SJSA1 (cell line): ENCODE measurements at places on chromosomes 3 and 15. TPM values are rescaled to one million over a fixed set of nuclear protein-coding genes. Genes with fewer than 3 reads are reported as not detected.

MYZAP gene
- 0.72 TPM in 1 of 2 replicates, not detected in the other for total RNA-seq

DNA sequence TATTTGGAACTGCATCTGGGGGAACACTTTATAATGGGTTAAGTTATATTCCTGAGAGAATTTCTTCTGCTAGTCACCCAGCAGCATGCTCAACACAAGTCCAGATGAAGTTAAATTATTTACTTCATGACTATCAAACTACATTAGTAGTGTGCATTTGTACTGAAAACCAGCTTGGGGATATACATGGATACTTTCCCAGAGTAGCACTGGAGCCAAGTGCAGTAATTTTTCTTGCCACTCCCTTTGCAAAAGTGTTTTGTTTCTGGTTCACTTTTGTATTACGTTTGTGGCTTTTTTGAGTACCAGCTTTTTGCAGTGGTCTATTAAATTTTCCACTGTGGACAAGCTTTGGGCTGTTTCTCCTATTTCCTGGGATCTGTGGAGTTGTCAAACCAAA lies 243.0 kb downstream of the AGBL1 start:
- DNase-seq = no peak

STRA6 gene
- total RNA-seq = 0.18 TPM in 1 of 2 replicates, not detected in the other

DNA sequence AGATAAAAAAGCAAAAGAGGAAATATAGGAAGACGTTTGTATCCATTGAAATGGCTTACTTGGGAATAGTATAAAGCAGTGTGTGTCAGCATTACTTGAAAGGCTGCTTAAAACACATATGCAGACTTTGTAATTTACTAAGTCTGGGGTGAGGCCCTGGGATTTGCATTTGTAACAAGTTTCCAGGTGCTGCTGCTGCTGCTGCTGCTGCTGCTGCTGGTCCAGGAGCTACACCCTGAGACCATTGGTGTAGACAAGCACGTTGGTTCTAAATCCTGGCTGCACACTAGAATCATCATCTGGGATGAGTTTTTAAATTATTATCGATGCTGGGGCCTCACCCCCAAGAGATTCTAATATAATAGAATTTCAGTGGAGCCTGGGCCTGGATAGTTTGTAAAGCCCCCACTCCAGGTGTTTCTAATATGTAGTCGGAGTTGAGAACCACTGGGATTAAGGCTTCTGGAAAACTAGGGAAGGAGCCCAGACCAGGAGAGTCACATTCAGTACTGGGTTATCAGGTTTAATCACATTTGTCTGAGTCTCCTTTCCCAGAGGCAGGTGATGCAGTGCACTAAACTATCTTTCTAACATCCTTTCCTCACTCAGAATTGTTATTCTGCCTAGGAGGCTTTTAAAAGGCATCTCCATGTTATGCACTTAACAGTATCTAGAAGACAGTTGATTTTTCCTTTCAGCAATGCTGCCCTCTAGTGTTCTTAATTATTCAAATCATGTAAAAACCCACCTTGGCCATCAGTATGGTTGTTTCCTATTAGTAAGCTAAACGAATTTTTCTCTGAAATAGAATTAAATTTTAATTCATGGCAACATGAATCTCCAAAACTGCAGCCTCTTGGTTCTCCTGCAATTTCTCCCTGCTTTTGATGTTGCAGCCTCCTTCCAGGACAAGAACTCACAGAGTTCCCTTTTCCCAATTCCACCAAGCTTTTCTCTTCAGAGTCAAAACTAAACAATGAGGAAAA lies 45.4 kb downstream of the SSR3 start:
- DNase-seq = peak; percentile 55

DNA sequence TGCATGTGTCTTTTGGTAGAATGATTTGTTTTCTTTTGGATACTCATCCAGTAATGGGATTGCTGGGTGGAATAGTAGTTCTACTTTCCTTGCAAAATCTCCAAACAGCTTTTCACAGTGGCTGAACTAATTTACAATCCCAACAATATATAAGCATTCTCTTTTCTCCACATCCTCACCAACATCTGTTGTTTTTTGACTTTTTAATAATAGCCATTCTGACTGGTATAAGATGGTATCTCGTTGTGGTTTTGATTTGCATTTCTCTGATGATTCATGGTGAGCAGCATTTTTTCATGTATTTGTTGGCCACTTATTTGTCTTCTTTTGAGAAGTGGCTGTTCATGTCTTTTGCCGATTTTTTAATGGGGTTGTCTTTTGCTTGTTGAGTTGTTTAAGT lies 55.8 kb downstream of the ST8SIA2 start:
- DNase-seq = peak; percentile 78

DNA sequence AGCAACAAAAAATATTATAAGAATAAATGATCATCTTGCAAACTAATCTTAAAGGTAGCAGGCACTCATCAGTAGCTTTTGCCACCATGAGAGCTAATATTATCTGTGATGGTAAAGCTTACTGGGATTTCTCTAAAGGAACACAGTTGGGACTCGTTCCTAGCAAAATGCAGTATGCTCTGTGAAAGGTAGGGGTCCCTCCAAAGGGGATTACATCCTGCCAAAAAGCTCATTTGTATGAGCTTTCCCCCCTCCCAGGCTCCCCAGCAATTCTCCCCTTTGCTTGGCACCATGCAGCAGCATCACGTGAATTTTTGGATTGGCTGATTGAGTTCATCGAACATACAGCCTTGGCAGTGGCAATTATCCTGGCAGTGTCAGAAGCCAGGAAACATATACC lies 361.0 kb upstream of the PLSCR5 start:
- DNase-seq = no peak

DNA sequence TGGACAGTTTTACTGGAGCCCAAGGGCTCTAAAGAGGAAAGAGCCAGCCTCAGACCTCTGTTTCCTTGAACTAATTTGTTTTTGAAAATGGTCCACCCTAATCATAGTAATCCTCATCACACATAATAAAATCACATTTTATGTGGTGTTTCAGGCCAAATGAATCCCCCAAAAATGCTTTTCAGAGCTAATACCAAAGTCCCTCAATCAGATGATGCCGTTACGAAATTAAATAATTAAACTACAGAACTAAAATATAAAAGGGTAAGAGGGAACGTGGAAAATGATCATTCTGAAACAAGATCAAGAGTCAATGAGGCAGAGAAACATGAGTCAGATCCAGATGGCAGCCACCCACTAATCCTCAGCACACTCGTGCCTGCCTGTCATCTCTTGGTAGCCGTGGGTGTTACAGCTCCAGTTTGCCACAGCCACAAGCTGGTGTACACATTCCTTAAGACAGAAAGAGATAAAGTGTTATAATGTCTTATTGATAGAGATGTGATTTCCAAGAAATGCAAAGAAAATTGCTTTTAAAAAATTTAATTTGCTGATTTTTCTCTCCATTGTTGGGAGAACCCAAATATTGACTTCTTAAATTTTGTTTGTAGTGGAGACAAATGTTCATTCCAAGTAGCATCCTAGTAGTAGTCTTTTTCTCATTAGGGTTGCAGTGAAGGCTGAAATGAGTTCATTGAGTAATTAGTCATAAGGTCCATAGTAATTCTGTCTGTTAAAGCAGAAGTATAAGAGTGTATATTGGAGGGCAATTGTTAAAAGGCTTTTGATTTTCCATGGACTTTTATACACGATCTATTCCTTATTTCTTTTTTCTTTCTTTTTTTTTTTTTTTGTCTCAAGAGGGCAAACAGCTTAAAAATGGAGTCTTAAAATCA lies 104.2 kb downstream of the AGBL1 start:
- DNase-seq = no peak

ZNF774 gene
- total RNA-seq = 0.66 and 4.1 TPM in 2 replicates

OXSM gene
- 6.2 and 12.2 TPM in 2 replicates for total RNA-seq

CLEC3B gene
- 4.4 and 11.6 TPM in 2 replicates for total RNA-seq

PPP1R14D gene
- total RNA-seq = not detected in 2 replicates

DNA sequence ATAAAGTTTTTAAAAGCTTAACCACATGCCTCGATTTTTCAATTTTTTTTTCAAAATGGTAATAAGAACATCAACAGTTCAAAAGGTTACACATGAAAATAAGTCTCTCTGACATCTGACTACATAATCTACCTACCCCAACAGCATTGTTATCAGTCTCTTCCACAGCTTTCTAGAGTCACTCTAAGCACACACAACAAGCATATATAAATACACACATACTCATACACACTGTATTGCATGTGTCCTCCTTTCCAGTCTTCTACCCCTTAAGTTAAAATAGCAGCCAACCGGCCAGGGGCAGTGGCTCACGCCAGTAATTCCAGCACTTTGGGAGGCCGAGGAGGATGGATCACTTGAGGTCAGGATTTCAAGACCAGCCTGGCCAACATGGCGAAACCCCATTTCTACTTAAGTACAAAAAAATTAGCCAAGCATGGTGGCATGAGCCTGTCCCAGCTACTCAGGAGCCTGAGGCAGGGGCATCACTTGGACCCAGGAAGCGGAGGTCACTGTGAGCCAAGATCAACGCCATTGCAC lies 12.2 kb downstream of the TBL1XR1 start:
- no peak for DNase-seq

CYP1A2 gene
- not detected in 2 replicates for total RNA-seq

RASGRF1 gene
- 0.24 TPM in 1 of 2 replicates, not detected in the other for total RNA-seq

NDN gene
- 41.2 and 41.5 TPM in 2 replicates for total RNA-seq

FRMD5 gene
- total RNA-seq = 3.8 and 10.5 TPM in 2 replicates

CASR gene
- total RNA-seq = not detected in 2 replicates

DNA sequence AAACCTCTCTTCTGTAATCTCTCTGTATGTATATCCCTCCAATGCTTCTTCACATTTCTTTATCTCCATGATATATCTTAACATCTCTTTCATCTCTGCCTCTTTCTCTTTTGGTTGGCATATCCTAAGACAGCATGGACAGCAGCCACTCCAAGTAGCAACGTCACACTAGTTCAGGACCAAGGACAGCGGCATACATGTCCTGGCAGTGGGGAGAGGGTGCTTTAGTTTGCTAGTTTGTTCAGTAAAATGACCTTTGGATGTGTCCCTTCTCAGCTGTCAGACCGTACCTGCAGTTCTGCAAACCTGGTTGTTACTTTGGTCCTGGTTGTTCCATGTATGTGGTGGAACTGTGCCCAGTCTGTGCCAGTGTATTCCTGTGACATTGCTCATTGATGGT lies 225.6 kb upstream of the ROPN1 start:
- DNase-seq = peak; percentile 52

- no peak for DNase-seq
Measured at GRCh38 chr3:49705390-49705960, 14.0 kb downstream of the AMIGO3 start.

- DNase-seq = no peak
Measured at GRCh38 chr3:71194785-71195184, 388.7 kb downstream of the FOXP1 start.

ACKR2 gene
- total RNA-seq = not detected in 2 replicates

- DNase-seq = no peak
Measured at GRCh38 chr3:49805367-49805782, 2.3 kb downstream of the INKA1 start.

DNA sequence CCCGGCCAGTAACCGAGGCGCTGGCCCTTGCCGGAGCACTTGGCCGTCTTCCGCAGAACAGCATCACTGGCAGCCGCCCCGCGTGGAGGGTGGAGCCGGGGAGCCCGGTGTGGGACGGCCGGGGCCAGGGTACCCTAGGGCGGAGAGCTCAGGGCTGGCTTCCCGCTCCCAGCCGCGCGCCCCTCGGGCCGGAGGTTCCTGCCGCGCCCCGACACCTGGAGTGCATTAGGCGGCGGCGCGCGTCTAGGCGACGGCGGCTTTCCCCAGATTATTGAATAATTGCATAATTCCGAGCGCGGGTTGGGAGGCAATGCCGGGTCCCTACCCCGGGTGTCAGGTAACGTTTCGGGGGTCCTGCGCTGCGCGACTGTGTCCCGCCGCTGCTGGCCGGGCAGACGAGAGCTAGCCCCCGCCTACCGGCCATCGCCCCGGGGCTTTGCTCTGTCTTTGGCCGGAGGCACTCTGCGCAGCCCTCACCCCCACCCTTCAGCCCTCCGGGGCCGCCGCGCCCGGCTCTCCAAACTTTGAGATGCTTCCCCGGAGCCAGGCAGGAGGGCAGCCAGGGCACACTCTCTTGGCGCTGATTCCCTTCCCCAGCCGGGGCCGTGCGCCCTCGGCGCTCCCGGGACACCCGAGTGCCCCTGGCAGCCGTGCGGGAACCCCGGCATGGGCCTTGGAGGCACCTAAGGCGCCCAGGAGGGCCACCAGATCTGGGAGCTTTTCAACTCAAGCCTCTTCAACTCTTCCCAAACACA lies 749 bp downstream of the ITGA11 start:
- peak; percentile 35 for DNase-seq

VPS8 gene
- total RNA-seq = 41.0 and 43.9 TPM in 2 replicates

GRCh38 chr3:190853464-190853863 lies 9.0 kb downstream of the GMNC start:
- DNase-seq = no peak

- DNase-seq = no peak
Measured at GRCh38 chr3:174541708-174542315, 317.3 kb upstream of the NAALADL2 start.
